Stimulated activated CD8-positive, alpha-beta memory T cell treated with anti-CD3 and anti-CD28 coated beads, Interleukin-12 subunit alpha, Interleukin-12 subunit beta, amount 100 ng/mL, for 4 hours (primary cell): ENCODE measurements at places on chromosomes 7 and 10.

DNA sequence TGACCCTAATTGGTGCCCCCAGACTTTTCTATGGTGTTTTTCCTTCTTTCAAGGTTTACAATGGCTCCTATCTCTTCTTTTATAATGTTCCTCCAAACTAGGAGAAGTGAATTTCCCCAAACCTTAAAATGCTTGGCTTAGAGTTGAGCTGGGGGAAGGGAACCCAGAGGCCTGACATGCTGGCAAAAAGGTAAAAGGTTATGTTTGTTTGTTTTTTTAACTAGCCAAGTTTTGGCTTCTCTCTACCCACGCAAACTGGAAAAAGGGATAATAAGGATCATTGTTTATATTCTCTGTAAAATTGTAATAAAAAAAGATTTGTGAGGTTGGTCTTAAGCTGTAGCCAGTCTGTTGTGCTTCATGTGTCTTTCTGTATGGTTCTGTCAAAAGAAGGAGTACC, 477.0 kb downstream of the IPMK start:
- no peak for DNase-seq

DNA sequence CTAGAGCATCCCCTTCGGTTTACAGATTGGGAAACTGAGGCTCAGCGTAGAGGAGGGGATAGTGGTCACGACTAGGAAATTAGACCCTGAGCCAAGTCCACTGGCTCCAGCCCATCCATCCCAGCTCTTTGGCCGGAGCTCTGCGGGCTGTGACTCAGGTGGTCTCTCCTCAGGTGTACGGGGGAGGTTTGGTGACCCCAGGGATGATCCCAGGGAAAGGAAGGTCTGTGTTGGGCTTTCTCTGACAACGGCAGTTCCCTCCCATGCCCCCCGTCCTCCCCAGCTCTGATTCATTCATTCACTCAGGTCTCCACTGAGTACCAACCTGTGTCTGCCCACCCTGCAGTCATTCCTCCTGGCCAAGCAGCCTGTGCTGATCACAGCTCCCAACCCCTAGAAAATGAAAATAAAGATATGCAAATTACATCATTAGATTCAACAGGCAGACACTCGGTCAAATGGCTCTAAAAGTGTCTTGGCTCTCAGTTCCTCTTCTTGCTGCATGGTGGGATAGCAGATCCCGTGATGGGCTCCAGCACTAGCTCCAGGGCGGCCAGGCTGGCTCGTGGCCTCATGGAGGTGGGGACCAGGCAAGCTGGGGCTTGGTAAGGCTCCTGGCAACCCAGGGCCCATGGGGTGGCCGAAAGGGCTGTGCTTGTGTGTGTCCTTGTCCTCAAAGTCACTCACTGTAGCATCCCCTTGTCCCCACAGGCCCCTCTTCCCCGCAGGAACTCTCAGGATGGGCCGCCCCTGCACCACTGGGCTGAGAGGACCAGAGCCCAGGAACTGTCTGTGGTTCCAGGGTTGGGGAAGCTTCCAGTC, 37.8 kb downstream of the CLRN3 start:
- DNase-seq: no peak

DNA sequence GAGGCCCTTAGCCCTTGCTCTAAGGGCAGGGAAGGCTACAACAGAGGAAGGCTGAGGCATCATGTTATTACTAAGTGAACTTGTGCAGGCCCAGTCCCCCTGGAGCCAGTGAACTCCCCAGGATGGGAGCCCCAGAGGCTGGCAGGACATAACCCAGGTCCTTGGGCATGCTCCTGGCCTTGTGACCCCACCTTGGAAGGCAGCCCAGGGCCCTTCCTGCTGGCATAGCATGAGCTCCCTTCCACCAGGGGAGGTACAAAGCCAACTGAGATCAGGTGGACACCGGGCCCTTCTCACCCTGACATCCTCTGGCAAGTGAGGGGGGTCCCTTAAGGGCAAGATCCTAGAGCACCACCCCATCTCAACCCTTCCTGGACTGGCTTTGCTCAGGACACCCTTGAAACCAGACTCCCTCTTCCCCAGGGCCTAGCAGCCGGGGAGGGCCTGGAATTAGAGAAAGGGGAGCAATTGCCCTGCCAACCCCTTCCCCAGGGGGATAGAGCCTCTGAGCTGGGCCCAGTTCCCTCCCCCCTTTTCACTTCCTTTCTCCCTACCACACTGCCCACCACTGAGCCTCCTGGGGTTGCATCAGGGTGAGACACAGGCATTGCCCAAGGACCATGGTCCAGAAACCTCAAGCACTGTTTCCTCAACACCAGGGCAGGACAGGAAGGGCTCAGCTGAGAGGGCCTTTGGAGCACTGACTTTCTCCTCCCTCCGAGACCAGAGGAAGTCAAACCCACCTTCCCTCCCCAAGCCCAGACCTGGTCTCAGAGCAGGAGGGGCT, 1.8 kb upstream of the VSIR start:
- no peak for DNase-seq

- DNase-seq: no peak
Measured at GRCh38 chr7:33698041-33698440, 207.3 kb upstream of the BMPER start.

DNA sequence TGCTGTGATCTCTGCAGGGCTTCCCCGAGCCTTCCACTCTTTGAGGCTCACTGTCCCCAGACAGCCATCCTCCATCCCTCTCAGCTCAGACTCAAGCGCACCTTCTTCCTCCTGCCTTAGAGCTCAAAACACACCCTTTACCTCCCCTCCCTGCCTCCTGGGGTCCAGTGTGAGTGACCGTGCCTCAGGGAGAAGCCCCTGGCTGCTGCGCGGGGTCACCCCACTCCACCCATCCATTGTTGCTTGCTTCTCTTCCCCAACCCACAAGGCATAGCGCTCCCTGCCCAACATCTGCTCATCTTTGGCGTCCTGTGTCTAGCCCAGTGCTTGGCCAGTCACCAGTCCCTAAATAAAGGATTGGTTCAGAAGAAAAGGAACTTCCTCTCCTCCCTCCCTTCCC, 170.3 kb downstream of the TCERG1L start:
- no peak for DNase-seq

DNA sequence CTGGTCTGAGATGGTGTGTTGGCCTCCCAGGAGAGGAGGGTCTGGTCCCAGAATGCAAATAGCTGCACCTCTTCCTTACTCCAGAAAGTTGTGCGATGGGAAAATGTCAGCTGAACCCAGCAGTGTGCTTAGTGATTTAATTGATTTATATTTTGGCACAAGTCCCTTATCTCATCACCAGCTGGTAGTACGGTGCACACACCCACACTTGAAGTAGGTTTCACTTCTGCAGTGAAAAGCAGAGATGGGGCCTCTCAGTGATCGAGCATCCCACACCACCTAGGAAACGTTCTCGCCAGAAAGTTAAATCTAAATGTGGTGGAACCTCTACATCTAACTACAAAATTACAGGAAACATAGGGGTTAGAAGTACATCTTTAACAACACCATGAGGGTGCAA, 80.4 kb downstream of the UBE3C start:
- DNase-seq: no peak

GRCh38 chr7:2498708-2499107, 20.9 kb upstream of the LFNG start:
- no peak for DNase-seq

DNA sequence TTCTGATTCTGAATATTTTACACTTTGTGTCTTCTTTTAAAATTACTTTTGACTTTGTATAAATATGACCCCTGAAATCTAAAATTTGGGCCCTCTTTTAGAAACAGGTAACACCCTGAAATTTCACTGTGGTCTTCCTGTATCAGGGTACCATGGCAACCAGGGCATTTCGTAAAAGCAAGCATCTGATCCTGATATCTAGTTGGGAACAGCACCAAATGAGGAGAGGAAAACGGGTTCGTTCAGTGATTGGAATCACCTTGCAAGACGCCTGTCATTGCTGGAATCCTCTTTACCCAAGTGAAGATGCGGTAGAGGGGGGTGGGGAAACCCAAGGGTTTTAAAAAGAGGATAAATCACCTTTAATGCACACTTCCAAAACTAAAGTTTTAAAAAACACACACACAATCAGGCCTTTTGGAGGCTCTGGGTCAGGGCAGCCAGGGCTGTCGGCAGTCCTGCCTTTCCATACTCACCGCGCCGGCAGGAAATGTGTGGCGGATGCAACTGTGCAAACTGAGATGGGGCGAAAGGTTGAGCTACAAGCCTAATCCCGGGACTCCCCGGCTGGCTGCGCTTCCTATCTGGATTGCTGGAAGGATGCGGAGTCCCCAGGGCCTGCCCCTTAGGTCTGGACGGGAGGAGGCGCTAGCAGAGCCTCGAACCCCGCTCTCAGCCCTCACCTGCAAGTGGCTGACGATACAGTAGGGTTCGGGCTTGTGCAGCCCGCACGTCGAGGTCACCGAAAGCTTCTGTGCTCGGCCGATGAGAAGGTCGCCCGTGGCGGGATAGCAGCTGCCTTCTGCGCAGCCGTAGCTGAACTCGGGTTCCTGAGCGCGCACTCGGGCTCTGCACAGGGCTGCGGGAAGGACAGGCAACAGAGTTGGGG, 1.8 kb downstream of the LAMB1 start:
- no peak for DNase-seq

DNA sequence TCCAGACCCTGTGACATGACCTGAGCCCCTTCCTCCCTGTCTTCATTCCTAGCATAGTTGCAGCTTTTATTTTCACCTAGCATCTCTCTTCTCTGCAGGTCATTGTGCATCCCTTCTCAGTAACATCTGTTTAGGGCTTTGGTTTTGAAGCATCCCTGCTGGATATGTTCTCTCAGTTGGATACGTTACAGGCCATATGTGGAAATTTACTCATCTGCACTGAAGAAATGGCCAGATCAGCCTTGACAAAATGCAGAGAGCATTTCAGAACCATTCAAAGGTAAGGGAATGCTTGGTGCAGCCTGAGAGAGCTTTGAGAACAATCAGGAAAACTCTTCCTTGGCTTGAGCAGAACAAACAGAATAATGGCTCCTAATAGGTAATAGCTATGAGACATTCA, 647.0 kb downstream of the KCNMA1 start:
- DNase-seq: no peak

DNA sequence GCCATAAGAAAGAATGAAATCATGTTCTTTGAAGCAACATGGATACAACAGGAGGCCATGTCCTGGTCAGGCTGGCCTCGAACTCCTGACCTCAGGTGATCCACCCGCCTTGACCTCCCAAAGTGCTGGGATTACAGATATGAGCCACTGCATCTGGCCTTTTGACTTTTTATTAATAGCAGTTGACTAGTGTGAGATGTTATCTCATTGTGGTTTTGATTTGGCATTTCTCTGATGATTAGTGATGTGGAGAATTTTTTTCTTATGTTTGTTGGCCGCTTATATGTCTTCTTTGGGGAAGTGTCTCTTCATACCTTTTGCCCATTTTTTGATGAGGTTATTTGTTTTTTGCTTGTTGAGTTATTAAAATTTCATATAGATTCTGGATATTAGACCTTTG, 400.9 kb downstream of the SUGCT start:
- DNase-seq: no peak

DNA sequence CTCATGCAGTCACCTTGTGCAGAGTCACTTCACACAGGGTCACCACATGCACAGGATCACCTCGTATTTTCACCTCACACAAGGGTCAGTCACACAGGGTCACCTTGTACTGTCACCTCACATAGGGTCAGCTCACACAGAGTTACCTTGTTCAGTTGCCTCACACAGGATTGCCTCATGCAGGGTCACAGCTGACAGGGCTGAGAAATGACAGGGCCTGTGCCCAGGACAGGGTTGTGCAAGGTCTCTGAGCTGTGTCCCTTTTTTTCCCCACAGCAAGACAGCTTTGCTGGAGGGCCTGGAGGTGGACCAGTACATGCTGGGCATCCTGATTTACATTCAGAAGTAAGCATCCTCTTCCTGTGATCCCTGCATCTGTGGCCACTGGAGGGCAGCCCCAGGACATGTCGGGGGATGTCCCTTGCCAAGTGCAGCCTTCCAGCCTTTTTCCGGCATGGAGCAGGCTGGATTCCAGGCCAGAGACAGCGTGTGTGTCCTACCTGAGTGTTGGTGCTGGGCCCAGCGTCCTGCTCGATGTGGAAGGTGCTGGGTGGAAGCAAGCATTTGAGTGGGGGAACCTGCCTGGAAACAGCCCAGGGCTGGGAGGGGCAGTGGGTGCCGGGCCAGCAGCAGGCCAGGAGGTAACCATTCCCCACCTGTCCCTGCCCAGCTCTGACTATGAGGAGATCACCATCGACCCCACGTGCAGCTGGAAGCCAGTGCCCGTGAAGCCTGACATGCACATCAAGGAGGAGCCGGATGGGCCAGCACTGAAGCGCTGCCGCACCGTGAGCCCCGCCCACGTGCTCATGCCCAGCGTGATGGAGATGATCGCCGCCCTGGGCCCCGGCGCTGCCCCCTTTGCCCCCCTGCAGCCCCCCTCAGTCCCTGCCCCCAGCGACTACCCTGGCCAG, 16.3 kb downstream of the ZMIZ2 start:
- no peak for DNase-seq
